ENCODE measurements at places on chromosomes 4 and X. TPM values are rescaled to one million over a fixed set of nuclear protein-coding genes. Genes with fewer than 3 reads are reported as not detected.

- no peak for DNase-seq
These were observed 129.4 kb upstream of the ARSJ start for GRCh38 chr4:114108869-114109268.

DNA sequence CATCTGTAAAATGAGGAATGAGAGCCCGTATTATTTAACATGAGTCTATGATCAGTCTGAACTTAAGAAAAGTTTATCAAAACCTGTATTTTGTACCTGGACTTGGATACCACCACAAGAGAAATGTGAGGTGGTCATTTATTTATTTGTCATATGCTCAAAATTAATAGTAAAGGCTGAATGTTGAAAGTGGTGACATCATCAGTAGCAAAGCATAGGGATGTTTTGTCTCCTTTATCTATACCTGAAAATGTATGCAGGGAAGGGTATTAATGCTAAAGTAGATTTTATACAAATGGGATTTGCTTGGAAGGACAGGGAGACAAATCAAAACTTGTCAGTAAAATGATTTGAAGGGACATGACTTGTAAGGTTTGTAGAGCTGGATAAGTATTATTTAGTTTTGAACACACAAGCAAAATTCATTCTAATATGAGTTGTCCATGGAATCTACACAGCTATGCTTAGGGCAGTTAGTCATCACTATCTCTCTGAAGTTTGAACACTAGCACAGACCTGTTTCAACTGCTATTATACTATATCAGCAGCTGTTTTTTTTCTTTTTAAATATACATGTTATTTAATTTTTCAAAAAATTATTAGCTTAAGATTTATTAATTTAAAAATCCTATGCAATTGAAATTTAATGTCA lies 52.4 kb upstream of the GUCY1A1 start:
- no peak for DNase-seq

DNA sequence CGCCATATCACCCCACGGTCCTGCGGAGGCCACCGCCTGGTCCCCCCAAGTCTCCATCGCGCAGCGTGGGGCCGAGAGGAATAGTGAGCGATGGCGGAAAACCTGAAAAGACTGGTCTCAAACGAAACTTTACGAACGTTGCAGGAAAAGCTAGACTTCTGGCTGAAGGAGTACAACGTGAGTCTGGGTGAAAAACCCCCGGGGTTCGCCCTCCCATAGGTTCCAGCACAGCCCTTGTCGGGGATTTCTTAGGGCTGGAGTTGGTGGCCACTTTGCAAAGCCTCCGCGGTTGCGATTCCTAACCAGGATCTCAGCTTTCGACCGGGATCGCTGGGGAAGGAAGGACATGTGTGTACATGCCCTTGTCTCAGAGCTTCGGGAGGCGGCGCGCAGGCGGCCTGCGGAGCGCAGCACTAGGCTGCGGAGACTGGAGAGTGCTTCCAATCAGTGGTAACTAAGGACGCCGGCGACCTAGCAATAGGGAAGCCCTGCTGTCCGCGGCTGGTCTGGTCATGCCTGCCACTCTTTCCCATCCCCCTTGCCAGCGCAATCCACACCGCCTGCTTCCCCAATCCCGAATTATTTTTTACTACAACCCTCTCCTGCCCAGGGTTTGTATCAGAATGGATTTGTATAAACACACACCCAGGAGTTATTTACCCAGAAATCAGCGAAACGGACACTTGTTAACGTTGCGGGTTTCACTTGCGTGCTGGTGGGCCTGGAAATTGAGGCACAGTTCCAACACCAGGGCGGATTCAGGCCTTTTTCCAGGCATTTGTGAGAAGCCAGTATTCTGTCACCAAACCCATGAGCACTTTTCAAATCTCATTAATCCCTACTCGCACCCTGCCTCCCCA lies 741 bp downstream of the SPATA18 start:
- DNase-seq, result peak; percentile 89

Gene PCDH19
- total RNA-seq, result 0.17 TPM

Gene TENM3
- 5.6 TPM for total RNA-seq

Gene GATA1
- 0.87 TPM for total RNA-seq

Measured in upper lobe of right lung (tissue), 1 donor.